NCI-H526 treated with DMSO at 0.1 percent for 48 hours (cell line): ENCODE measurements at places on chromosomes 11 and 22.

DNA sequence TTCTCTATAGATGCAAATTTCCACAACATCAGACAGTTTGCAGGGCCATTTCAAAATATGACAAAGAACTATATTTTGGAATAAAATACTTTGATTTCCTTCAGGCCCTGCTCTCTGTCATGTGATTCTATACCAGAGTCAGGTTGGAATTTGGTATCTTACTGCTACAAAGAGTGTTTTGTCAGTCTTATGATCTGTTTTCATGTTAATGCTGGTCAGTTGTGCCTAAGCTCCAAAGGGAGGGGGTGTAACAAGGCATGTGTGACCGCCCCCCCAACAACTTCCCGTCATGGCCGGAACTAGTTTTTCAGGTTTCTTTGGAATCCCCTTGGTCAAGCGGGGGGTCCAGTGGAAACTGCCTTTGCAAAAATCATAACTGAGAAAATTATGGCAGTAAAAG is 15.1 kb downstream of the C11orf96 start:
- DNase-seq = no peak

DNA sequence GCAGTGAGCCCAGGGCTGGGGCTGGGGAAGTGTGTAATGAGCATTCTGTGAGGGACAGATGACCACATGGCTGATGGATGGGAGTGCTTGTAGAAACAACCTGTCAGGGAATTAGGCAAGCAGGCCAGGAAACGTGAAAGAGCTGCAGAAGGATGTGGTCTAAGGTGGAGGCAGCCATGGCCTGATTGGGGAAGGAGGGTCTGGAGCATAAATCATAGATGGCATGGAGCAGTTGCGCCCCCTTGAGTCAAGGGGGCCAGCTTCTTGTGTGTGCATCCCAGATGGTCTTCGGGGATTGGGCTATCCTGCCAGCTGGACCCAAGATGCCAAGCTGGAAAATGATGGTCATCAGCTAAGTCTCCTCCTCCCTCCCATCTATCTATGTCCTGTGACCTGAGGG is 119.4 kb upstream of the CLPB start:
- DNase-seq = no peak

GRCh38 chr11:32224580-32224979 is 133.7 kb downstream of the RCN1 start:
- DNase-seq = no peak

GRCh38 chr11:28366549-28367346 is 258.6 kb downstream of the METTL15 start:
- DNase-seq = no peak

GRCh38 chr11:57868491-57868890 is 106.9 kb downstream of the CTNND1 start:
- DNase-seq = no peak

DNA sequence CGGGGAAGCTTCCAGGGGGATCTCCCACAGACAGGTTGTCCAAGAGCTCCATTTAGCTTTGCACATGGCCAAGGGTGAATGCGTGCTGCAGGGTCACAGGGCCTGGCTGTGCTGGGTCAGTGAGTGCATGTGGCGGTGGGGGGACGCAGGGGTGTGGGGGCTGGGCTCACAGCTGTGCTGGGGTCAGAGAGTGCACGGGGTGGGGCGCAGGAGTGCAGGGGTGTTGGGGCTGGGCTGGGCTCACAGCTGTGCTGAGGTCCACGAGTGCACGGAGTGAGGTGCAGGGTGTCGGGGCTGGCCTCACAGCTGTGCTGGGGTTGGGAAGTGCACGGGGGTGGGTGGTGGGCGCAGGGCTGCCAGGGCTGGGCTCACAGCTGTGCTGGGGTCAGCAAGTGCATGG is 557.7 kb downstream of the BRD1 start:
- no peak for DNase-seq

GRCh38 chr22:39179841-39180335 is 27.4 kb upstream of the CBX7 start:
- DNase-seq = no peak

- no peak for DNase-seq
Measured at GRCh38 chr11:3955299-3955665, 99.8 kb downstream of the STIM1 start.

DNA sequence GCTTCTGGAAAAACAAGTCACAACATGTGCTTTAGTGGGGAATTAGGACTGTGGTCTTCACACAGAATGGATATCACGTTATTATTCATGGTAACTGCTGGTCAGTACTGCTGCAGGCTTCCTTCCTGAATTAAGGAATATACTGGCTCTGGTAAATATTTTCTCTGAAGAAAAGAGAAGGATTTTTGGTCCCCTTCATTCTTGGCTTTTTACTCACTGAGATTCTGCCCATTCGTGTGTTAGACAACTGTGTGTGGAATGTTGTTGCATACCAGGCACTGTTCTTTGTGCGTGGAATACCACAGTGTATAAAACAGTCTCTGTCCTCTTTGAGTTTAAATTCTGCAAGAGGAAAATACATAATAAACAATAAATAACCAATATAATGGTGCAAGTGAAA is 80.3 kb downstream of the ALX4 start:
- no peak for DNase-seq

- no peak for DNase-seq
Measured at GRCh38 chr11:45538363-45538762, 127.1 kb downstream of the CHST1 start.

DNA sequence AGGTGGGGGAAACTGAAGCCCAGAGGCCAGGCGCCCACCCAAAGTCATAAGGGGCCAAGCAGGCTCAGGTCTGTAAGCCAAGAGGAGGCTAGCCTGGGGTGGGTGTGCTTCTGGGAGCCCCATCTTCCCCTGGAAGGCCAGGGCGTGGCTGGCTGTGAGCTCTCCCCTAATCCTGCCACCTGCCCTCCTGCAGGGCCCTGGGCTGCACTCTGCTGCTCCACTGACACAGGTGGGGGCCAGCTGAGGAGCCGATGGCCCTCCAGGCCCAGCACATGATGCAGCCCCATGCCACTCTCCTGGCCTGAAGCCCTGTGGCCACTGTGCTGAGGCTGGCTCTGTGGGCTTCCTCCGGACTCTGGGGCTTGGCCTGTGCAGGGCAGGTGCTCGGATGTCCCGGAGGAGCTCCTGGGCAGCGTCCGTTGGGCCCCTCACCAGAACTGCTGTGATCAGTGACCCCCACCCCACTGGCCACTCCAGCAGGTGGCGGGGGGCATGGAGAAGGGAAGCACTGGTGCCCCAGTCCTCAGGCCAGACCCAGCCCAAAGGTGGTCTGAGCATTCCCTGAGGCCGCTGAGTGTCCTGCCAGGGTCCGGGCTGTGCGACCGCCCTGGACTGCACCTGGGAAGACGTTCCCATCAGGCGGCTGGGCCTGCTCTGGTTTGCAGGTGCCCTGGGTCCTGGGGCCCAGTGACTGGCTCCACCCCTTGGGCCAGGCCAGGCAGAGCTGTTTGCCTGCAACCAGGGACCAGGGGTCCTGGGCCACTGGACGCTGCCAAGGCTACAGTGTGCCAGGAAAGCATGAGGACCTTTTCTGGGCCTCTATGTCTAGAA is 8.5 kb downstream of the PIM3 start:
- DNase-seq = no peak

DNA sequence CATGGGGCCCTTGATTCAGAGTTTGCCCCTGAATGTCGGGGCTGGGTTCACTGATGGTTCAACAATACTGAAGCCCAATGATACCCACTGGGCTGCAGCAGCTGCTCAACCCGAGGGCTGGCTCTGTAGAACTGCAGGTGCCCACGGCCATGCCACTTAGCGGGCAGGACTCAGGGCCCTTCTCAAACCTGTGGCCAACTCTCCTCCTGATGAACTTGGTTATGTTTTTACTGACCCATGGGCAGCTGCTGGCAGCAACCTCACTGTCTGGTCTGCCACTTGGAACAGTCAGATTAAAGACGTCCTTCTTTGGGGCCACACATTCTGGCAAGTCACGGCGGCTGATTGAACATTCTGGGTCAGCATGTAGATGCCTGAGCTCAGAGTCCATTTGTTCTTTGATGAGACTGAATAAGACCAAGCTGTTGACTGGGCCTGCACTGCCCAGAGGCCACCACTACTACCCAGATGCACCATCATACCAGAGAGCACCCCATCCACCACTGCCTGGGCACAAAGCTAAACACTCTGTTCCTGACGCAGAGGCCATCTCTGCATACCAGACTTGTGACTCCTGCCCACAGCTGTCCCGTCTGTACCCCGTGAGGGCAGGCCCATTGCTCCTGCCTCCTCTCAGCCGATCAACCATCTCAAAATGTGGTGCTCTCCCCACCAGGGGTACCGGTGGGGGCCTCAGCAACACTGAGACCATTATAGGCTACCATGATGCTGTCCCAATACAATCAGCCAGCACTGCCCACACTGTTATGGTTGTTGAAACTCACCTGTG is 67.8 kb downstream of the SHANK2 start:
- DNase-seq = no peak

DNA sequence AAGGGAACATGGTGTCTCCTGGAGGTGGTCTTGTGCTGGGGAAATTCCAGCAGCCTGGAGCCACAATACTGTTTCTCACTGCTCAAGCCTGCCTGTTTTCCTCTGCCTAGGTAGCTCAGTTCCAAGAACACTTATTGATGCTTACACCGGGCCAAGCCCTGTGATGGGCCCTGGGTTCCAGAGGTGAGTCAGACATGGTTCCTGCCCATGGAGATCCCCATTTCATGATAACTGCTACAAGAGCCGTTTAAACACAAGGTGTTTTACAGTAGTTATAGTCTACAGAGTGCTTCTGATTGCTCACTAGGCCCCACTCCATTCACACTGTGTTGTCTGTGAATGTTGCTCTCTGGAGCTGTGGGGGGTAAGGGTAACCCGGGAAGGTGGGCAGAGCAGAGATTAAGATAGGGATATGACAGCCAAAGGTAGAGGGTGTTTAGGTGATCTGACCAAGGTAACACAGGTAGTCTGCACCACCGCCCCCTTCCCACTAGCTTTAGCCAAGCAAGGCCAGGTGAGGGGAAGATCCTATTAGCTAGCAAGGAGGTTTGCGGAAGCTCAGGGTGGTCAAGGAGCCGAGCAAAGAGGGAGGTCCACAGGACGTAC is 696 bp upstream of the MICAL2 start:
- peak; percentile 67 for DNase-seq

DNA sequence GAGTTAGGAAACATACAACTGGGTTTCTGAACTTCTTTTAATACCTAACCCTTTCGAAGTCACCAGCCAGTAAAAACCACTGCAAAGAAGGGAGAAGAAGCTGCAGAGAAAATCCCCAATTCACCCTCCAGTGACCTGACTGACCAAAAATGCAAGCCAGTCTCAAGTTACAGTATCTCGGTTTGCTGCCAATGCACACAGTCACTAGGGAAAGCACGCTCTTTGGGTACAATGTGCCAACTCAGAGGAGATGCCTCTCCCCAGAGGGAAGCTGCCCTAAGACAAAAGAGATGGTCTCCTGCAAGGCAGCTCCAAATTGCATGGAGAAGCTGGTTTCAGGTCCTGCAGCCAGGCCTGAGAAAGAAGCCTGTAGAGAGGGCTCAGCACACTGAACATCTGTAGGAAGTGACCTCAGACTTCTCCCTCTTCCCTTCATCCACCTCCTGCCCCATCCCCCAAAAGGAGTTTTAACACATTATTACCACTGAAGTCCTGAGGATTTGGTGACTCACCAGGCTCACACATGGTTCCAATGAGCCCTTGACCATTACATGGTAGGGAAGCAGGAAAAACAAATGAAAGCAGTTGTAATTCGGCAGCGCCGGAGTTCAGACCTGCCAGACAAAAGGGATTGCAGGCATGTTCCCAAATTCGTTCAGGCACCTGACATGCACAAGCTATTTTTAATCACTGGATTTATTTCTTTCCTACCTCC is 90.1 kb downstream of the ETS1 start:
- no peak for DNase-seq

DNA sequence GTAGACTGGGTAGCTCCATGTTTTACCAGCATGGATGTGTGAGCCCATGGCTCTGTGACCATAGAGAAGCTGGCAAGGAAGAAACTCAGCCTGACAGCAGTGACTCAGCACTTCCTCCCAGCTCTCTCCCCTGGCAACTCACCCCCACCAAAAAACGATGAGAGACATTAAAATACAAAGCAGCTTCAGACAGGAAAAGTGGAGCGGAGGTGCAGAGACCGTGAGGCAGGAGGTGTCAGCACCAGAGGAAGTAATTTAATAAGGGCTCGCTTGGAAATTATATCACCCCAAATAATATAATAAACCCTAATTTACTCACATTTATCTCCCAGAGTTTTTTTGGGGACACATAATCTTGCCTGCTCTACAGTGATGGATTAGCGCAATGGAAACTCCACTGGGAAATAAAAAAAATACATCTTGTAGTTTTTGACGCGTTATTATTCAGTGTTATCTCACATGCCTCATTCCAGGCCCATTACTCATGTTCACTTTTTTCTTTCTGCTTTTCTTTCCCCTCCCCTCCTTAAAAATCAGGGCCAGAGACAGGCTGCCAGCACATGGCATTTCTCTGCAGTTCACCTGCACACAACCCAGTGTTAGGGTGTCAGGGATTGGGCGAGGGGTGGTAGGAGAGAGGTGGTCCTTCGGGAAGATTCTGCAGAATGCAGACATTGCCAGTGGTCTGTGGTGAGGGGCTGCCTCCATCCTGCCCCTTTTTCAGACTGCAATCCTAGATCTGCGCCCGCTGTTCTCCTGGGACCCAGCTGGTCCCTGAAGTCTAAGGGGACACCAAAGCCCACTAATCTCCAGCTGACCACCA is 170.8 kb downstream of the BUD13 start:
- DNase-seq = no peak

DNA sequence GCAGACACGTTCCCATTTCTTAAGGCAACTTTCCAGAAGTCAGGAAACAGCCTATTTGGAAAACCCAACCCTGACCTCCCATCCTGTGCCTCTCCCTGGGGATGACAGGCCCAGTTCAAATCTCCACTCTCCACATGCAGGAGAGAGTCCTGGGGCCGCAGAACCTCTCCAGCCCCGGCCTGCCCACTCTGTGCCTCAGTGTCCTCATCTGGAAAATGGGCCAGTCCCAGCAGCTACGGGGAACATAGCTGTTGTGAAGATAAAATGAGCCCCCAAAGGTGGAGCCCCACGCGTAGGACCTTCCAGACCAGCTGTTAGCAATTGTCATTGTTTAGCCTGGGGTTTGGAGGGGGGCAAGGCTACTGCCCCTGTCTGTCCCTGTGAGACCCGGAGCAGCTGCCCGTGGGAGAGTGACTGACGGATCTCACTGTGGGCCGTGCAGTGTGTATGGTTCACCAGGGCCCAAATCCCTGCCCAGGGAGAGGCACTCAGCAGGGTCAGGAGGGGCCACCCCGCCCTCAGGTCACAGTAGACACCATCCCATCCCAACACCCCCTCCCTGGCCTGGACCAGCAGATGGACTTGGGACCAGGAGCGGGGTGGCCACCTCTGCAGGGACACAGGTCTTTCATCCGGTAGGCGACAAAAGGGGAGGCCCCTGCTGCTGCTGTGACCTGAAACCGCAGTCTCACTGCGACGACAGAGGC is 145.9 kb downstream of the CTTN start:
- DNase-seq = no peak

GRCh38 chr11:1303126-1303821 is 6.2 kb downstream of the TOLLIP start:
- peak; percentile 12 for DNase-seq

DNA sequence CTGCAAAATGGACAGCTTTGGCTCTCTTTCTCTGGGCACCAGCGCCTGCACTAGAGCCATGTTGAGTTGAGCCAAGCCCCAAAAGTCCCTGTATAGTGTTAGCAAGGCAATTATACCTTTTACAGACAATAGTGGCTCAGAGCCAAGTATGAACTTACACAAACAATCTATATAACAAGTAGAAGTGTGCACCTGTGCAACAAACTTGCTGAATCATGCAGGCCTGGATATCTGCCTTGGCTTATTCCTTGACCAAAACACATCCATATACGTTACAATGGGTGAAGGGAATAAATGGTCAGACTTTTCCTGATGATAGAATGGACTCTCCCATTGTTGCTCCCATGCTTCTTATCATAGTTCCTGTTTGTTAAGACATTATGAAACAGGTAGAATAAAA is 3.8 kb upstream of the OR52I2 start:
- no peak for DNase-seq

GRCh38 chr11:85758026-85758425 is 52.9 kb downstream of the SYTL2 start:
- no peak for DNase-seq
